ENCODE measurements at places on chromosomes 13 and 19.

- no peak for DNase-seq
Observed at GRCh38 chr13:88051746-88052482, 380.7 kb downstream of the SLITRK5 start.

DNA sequence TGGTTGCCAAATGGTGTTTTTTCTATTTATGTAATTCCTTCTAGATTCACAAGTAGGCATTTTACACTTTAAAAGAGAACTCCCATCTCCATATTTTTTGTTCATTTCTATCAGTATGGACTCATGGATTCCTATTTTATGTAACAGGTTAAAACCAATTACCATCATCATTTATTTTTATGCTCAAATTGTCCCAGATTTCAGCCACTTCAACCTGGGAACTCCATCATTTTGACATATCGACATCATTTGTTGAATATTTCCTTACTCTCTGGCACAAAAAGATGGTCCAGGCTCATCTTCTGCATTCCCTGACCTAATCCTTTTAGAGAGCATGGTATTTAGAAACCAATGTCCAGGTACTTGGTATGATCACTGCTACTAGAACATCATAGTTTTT is 79.9 kb downstream of the VWA8 start:
- DNase-seq = no peak

- peak; percentile 13 for DNase-seq
Observed at GRCh38 chr13:92175330-92175729, 776.9 kb downstream of the GPC5 start.

- DNase-seq = no peak
Observed at GRCh38 chr19:40576151-40576584, 505 bp upstream of the SHKBP1 start.

DNA sequence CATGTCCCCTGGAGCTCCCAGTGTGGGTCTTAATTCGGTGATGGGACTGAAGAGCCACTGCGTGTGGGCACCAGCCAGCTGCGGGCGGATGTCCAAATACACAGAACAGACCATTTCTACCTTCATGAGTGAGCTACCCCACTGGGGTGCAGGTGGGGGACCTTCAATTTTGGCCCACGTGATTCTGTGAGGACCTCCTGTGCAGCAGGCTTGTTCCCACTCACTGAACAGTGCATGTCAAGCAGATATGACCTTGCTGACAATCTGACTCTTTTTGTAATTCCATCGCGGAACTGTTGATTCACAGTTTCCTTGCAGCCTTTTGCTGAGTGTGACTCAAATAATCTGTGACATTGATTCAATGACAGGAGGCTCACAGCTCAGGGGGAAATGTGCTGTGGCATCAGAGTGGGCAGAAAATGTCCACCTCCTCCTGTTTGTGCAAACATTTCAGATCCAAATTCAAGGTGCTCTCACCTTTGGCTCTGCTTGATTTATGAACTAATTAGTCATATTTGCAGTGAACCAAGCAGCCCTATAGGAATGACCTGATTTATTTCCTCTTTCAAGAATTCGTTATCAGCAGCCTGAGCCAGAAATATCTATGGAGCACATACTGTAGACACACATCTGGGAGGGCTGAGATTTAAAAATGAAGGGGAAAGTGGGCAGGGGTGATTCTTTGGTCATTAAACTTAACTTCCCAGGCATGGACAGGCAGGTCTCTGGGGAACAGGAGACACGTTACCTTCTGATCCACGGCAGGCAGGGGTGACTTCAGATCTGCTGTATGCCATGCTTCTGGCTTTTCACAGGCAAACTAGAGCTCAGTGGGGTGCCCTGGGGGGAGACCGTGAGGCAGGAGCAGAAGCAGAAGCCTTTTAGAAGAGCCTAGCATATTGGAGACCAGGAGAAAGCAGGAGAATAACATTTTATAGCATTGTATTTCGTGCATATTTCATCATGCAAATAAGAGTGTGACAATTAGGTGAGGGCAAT is 170.0 kb upstream of the KL start:
- DNase-seq = no peak

GRCh38 chr13:102141625-102142472 is 260.0 kb downstream of the FGF14 start:
- no peak for DNase-seq

- no peak for DNase-seq
Observed at GRCh38 chr19:33621811-33622504, at the start of gene CHST8. CHST8 (plus strand) TSS chr19:33621953; CDS start chr19:33689262, 67,309 bp downstream.
